Putamen (tissue), 1 donor: ENCODE measurements at places on chromosomes 2 and 18.

GRCh38 chr2:226903179-226903578 is 67.3 kb downstream of the RHBDD1 start:
- no peak for DNase-seq

DNA sequence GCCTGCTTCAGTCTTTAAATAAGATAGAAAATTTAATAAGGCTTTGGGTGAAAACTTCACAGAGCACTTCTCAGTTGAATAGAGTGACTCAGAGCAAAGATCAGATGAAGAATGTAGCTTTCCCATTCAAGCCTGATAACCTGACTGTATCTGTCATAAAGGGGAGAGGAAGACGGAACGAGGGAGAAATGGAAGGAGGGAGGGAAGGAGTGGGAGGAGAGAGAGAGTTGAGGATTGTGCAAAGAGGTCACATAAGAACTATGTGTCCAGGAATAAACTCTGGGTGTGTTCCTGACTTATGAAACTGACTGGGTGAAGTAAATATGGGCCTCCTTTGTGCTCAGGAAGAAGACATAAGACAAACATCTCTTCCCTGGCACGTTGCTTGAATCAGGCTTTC is 385.5 kb downstream of the LPIN1 start:
- DNase-seq, result no peak

GRCh38 chr2:84443477-84443876 is 15.6 kb downstream of the SUCLG1 start:
- peak; percentile 42 for DNase-seq

DNA sequence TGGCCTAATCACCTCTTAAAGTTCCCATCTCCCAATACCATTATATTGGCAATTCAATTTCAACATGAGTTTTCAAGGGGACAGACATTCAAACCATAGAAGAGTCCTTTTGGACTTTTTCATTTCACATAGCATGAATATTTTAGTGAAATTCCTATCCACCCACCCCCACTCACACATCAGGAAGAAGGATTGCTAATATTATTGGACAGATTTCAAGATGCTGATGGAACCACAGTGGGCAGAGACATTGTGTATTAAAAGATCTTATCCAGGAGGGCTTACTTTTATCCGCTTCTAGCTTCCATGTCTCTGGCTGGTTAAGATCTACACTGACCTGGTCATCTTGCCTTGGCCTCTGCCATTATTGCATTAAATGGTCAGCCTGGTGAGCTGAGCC is 297.4 kb upstream of the ACVR2A start:
- no peak for DNase-seq

DNA sequence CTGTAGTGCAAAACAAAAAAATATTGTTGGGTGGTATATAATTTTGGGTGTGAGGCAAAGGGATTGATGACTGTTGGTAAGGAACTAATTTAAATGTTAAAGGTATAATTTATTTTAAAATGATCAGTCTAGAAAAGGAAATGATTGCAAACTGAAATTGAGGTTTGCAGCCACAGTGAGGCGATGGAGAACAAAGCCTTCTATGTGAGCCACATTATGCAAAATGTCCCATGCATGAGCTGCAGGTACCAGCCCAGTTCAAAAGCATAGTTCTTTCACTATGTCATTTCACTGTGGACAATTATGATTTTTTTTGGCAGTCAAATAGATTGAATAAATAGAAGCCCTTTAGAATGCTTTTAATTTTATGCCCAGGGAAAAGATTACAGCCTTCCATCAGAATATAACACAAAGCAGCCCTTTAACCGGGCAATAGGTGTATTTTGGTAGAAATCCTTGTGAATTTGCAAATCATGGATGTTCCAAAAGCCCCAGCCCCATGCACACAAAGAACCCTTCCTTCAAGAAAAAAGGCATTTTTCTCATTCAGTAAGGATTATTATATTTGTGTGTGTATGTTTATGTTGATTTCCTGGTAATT is 1.7 kb downstream of the MAP2 start:
- peak; percentile 58 for DNase-seq

GRCh38 chr2:106130251-106130998 is 63.7 kb downstream of the UXS1 start:
- no peak for DNase-seq

- no peak for DNase-seq
These were observed 56.3 kb upstream of the AFF3 start for GRCh38 chr2:100198461-100199230.
